ENCODE measurements at places on chromosomes 11 and 22.

DNA sequence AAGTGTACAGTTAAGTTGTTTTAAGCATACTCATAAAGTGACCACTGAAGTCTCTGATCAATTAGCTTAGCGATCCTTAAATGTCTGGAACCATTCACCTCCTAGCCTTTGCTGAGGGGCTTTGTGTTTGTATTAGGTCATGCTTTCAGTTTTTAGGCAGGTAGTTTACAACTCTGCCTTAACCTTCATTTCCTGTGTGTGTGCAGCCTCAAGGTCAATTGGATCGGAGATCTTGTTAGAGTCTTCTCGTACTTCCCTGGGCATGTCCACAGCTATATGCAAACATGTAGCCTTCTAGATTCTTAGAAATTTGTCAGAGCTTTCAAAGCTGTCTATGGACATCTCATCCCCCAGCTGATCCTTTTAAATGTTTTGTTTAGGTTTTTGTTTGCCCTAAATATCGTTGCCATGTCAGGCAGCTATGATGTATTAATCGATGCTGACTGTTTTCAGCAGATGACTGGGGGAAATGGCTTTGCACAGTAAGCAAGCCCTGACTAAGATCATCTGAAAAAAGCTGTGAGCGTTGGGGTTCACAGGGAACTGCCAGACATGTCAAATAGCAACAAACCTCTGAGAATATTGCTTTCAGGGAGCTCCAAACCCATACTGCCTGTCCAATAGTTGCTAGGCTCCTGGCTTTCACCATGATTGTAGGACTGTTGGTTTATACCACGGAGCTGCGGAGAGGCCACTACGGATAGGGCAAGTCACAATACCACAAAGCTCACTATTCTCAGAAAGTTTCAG lies 45.6 kb downstream of the GLYAT start:
- DNase-seq, result no peak

- DNase-seq, result no peak
Observed at GRCh38 chr22:39494471-39495120, 7.5 kb upstream of the MIEF1 start.

- DNase-seq, result no peak
Observed at GRCh38 chr11:113240790-113241635, 73.4 kb upstream of the TTC12 start.

- no peak for DNase-seq
Observed at GRCh38 chr11:113595810-113596594, 110.1 kb downstream of the TMPRSS5 start.

GRCh38 chr11:8603696-8604077 lies 9.7 kb upstream of the STK33 start:
- no peak for DNase-seq

DNA sequence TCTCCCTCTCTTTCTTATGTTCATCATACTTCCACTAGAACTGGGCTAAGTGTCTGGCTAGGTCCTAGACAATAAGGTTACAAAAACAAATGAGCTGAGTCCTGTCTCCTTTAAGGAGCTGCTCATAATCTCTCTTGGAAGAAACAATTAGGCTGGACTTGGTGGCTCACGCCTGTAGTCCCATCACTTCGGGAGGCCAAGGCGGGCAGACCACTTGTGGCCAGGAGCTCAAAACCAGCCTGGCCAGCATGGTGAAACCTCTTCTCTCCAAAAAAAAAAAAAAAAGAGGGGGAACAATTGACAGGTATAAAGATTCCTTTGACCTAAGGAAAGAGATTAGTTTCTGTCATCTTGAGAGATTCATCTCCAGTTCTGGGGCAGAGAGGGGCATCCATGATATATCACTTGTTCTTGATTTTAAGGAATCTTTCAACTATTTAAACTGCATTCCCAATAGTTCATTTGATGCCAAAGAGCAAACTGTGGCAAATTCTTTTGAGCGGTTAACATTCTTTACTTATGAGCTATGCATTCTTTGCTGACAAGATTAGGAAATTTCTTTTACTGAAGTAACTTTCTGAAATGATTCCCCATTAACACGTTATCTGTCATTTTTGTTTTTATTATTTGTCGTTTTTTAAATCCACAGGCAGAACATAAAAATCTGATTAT lies 125.5 kb downstream of the C11orf87 start:
- no peak for DNase-seq
